ENCODE measurements at places on chromosomes 4 and X.

DNA sequence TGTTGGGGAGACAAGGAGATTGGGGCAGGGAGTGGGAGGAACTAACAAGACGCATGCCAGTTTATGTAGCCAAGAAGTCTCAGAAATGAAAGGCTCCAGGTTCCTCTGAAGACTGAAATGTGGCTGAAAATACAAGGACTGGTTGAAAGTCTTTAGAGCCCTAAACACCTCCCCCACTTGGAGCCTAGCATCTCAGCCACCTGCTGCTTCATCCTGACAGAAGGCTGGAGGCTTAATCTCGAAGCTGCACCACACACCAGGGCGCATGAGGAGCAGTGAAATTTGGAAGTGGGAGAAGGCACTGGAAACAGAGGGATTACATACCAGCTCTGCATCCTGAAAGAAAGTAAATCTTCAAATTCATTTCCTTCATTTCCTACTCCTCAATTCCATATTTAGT is 160.7 kb upstream of the FTHL17 start:
- DNase-seq, result no peak

DNA sequence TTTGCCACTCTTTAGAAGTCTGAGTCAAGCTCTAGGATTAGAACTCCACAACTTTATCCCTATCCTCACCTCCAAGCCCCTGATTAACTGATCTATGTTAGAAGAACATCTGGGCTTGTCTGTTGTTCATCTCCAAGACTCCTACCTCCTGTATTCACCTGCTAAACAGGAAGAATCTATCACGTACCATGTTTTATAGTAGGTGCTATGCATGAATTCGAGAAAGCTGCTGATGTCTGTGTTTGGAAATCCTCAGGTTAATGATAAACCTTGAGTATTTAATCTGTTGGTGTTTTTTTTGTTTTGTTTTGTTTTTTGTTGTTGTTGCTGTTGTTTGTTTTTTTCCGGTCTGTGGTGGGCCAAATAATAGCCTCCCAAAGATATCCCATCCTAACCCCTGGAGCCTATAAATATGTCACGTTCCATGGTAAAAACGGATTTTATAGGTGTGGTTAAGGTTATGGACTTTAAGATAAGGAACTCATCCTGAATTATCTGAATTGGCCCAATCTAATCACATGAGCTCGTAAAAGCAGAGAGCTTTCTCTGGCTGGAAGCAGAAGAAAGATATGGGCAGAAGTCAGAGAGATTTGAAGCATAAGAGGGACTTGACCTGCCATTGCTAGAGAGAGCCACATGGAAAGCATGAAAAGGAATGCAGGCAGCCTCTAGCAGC is 101.2 kb upstream of the DUSP21 start:
- DNase-seq, result no peak

- DNase-seq, result no peak
Observed at GRCh38 chr4:2186133-2186864, 55.6 kb downstream of the HAUS3 start.

- DNase-seq, result no peak
Observed at GRCh38 chr4:139950568-139950967, 203.4 kb downstream of the MAML3 start.

Data from aorta (tissue), 5 donors.